ENCODE measurements at places on chromosomes 11 and 22.

DNA sequence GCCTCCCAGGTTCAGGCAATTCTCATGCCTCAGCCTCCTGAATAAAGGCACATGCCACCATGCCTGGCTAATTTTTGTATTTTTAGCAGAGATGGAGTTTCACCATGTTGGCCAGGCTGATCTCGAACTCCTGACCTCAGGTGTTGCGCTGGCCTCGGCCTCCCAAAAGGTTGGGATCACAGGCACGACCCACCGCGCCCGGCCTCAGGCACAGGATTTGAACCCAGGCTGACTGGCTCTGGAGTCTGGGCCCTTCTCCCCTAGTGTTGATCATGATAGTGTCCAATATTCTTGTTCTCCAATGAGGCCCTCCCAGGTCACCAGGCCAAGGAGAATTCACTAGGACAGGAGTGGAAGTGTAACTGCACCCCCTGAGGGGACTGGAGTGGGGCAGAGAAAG is 401.9 kb downstream of the LARGE1 start:
- DNase-seq: no peak

DNA sequence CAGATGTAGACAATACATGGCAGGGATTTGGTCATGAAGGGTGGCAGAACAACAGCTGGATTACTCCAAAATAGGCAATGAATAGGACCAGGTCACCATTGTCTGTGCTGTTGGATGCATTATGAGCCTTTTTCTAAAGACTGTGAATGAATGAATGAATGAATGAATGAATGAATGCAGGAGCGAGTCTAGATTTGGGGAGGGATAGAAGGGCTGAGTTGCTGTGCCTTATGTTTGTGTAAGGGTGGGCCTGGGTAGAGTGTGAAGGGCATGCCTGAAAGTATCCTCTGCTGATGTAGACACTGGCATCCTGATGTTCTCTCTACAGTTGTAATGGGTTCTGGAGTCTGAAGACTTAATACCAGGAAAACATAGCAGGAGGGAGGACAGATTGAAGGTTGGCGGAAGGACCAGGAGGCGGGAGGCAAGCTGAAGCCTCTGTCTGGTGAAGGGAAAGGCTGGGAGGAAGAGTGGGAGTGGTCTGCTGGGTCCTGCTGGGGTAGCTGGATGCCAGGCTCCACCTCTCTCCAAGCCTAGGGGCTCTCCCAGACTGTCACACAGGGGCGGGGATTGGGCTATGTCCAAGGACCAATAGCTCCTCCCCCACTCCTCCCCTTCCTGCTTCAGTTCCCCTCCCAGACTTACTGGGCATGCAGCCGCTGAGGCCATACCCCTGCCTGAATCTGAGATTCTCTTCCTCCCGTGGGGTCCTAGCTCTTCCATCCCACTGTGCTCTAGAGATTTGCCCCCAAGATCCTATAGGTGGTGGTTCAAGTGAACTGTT is 4.8 kb downstream of the TRIM3 start:
- peak; percentile 32 for DNase-seq

- no peak for DNase-seq
Measured at GRCh38 chr11:69055598-69056516, 7.1 kb downstream of the TPCN2 start.

GRCh38 chr22:49936973-49937757 is 18.7 kb downstream of the CRELD2 start:
- no peak for DNase-seq

- DNase-seq: no peak
Measured at GRCh38 chr11:112878033-112878601, 83.1 kb upstream of the NCAM1 start.

GRCh38 chr11:122050021-122050690 is 65.9 kb downstream of the BLID start:
- no peak for DNase-seq

DNA sequence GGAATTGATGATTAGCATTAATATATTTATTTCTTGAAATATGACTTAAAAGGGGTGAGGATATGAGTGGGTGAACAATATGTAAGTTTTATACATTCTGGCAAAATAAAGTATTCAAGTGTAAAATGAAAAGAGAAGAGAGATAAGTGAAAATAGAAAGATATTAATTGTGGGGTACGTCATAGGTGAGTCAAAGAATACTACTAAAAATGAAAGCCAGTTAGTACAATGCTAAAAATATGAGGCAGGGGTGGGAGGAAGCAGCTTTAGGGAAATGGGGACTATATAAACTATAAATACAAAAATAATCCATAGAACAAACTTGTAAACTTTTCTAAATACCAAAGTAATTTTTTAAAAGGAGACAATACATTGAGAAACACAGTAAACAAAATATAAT is 661.4 kb downstream of the CNTN5 start:
- no peak for DNase-seq

DNA sequence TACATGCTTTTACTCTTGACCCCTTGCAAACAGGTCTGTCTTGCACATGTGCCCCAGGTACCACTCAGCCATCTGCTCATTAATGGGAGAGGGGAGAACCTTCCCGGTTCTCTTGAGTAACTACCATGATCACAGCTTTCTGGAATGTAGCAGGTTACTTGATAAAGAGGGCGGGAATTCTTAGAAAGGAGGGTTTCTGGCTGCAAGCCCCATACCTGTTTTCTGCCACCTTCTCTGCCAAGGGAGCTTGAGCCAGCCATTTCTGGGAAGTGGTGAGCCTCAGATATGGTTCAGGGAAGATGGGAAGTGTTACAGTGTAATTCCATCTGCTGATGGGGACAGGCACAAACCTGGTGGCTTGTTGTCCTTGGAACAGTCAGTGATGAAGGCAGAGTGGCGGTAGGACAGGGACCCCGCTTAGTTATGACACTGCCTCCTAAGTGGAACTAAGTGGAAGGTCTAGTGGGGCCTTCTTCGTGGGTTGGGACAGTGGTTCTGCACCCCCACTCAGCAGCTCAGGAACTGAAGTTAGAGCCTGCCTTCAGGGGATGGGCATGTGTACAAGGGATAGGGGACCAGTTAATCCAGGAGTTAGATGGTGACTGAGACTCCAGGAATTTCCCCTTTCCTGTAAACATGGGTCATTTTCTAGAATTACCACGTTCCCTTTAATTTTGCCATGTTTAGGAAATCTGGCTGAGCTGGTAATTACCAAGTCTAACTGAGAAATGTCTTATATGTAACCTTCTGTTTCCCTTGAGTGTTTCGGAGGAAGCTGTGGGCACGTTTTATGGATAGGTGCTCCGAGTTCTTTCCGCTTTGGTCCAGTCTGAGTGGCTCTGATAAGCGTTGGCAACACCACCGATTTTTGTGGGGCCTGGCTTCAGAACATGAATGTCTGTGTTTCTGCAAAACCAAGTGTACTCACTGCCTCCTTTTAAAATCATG is 35.3 kb downstream of the BCR start:
- no peak for DNase-seq

DNA sequence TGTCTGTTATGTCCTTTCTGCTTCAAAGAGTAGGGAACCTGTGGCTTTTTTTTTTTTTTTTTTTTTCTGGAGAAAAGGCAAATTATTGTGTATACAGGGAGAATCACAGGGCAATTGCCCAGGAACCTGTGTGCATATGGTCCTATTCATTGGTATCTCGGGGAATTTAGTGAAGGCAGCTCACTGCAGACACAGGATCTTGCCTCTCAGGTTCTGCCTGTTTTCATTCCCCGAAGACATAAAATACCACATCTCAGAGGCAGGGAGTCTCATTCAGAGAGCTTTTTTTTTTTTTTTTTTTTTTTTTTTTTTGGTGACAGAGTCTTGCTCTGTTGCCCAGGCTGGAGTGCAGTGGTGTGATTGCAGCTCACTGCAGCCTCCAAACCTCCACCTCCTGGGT is 88.3 kb downstream of the OSBP2 start:
- no peak for DNase-seq

- DNase-seq: no peak
Measured at GRCh38 chr22:41499624-41500280, 30.8 kb downstream of the ACO2 start.

DNA sequence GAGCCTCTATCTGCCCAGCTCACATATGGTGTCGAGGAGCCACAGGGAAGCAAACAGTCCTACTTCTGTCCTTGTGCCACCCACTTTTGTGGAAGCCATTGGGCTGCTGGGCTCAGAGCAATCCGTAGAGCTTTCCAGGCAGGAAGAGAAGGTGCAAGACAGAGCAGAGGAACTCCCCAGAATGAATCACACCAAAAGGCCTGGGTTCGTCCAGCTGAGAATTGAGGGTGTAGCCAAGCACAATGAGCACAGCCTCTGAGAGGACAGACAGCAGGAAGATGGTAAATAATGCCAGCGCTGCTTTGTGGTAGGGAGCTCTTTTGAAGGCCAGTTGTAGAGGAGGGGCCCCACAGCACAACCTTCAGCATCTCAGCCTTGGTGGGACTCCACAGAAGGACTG is 237.8 kb downstream of the GRIK4 start:
- no peak for DNase-seq

GRCh38 chr22:27726331-27726685 is 75.2 kb downstream of the MN1 start:
- DNase-seq: no peak

DNA sequence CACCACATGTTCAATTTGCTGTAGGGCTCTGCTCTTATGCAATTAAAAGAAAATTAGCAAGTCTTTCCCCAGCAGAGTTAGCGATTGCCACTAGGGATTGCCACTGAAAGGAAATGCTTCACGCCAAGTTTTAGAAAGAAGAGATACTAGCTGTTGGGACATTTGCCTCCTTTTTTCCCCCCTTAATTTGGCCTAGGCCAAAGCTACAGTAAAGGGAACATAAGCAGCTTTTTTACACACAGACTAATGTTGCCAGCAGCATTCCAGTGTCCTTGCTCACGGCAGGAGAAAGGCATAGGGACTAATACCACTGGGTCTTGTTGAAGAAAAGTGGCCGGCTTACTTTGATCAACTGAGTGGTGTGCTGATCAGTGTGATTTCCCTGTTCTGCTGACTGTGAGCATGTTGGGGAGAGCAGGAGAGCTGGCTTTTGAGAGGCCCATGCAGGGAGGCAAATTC is 71.2 kb downstream of the PHF21A start:
- no peak for DNase-seq

- no peak for DNase-seq
Measured at GRCh38 chr11:121105481-121106195, 4.6 kb downstream of the TECTA start.

DNA sequence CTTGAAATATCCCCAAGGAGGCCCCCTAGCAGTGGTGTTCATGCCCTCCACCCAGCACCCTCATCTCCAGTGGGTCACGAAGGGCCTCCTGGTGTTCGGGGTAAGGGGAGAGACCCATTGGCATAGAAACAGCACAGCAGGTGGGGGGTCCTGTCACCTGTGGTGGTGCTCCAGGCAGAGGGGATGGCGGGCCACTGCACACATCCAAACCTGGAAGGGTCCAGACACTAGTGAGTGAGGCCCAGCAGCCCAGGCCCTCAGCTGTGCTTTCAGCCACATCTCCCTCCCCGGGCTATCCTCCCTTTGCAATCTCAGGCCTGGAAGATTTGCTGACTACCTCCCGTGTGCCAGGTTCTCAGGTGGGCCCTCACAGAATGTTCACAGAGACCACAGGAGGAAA is 59.4 kb upstream of the LYVE1 start:
- DNase-seq: no peak

DNA sequence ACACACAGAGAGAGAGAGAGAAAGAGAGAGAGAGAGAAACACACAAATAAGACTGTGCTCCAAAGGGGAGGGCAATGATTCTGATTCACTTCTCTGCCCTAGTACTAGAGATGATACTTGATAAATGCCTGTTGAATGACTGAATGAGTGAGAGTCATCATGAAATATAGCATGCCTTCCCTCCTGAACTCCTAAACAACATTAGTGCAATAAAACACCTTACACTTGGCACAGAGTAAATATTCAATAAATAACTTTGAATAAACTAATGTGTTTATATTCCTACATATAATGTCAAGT is 511.2 kb upstream of the RAG2 start:
- DNase-seq: no peak

- no peak for DNase-seq
Measured at GRCh38 chr11:10913075-10913474, 55.2 kb upstream of the ZBED5 start.

GRCh38 chr22:29604076-29604360 is 585 bp downstream of the NF2 start:
- no peak for DNase-seq

DNA sequence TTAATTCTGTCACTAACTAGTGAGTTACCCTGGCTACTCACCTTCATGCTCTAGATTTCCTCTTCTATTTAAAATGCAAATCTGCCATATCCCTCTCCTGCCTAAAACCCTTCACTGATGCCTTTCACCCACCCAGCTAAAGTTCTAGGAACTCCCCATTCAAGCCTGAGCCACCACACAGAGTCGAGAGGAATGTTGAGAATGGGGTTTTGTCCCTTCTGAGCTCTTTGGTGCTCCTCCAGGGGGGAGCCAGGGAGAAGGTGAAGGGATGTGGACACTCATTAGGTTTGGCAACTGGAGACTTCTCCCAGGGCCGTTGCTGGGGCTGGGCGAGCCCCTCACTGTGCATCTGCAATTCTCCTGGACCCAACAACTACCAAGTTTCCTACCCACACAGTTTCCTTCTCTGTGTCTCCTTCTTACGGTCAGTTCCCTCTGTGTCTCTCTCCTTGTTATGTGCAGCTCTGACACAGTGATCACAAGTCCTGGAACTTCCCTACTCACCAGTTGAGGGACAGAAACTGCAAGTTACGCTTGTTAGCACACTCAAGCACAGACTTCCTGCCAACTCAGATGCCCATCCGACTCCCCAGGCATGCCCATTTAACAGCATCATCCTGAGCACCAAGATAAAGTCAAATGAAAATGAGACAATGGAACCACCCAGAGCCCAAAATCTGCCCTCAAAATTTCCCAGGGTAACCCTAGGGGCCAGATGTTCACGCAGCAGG is 6.5 kb upstream of the IL10RA start:
- DNase-seq: no peak

GRCh38 chr22:49609207-49609876 is 218.3 kb downstream of the BRD1 start:
- no peak for DNase-seq

DNA sequence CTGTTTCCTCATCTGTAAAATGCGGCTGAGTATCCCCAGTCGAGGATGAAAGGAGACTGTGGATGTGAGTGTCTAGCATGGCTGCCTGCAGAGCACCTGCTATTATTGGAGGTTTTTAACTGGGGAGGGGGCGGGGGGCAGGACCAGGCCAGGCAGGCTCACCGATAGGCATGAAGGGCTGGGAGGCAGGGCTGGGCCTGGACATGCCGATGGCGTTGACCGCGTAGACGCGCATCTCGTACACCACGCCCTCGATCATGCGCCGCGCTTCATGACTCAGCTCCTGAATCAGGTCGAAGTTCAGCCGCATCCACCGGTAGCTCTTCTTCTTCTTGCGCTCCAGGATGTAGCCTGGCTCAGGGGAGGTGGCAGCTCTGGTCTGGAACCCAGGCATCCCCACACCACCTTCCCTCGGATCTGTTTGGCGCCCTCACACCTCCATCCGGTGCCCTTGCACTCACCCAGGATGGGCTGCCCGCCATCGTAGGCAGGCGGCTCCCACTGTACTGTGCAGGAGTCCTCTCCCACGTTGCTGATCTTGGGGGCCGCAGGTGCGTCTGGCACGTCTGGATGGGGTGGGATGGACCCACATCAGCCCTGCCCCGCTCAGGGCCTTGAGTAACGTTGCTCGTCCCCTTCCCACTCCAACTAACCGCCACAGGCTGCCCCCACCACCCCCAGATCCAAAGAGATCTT is 15.1 kb downstream of the MYBPC3 start:
- no peak for DNase-seq

Measured in SHP77 (cell line).